NCI-H2029 treated with DMSO at 0.1 percent for 48 hours (cell line): ENCODE measurements at places on chromosomes 4 and X.

DNA sequence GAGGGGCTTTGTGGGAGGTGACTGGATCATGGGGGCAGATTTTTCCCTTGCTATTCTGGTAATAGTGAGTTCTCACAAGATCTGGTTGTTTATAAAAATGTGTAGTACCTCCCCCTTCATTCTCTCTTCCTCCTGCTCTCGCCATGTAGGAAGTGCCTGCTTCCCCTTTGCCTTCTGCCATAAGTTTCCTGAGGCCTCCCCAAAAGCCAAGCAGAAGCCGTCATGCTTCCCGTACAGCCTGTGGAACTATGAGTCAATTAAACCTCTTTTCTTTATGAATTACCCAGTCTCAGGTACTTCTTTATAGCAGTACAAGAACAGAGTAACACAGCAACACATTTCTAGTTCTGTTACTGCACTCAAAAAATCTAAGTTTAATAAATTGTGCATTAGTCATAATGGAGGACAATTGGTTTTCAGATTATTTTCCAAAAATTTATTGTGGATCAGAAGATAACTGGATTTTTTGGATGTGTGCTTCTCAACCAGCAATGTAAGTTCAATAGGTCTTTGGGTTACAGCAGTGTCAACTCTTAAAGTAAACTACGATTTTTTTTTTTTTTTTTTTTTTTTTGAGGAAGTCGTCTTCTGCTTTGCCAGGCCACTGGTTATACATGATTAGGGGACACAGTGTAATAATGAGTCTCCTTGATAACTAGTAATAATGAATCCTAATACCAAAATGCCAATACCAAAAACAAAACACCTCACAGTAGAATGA is 69.9 kb downstream of the CHIC2 start:
- DNase-seq, result no peak

DNA sequence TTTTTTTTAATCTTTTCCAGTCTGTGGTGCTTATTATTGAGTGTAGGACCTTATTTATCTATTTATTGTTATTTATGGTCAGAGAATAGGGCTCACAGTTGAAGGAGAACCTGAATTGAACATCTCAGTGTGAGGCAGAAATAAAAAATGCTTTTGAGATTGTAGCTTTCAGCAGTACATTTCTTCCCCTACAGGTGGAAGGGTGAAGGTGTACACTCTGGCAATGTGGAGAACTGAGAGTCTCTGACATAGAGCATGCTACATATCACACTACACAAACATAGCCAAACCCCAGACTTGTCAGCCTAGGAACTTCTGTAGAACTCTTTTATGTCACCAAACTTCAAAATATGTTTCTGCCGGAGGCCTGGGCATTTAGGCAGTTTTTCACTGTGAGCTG is 140.2 kb downstream of the STIM2 start:
- DNase-seq, result no peak

GRCh38 chrX:69361311-69361845 is 142.7 kb upstream of the NALF2 start:
- no peak for DNase-seq

DNA sequence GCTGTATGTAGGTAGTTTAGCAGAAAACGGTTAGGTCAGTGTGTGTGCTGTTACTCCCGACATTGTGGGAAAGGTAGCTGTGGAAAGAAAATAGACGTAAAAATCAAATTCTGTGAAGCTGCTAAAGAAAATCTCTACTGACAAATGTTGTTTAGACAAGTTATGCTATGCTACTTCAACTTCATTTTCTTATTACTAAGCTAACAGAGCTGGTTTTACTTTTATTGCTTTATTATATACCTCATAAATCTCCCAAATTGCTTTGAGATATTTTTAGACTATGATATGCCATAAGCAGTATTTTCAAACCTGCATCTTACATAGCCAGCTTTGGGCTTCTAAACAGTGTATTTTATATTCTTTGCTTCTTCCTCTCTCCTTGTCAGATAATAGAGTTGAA is 108.2 kb upstream of the PACRGL start:
- no peak for DNase-seq
